ENCODE measurements at places on chromosomes 16 and 17.

- peak overlapping the region; percentile 55 for H3K27ac ChIP-seq
- peak overlapping the region; percentile 68 for H3K4me3 ChIP-seq
- H3K27me3 ChIP-seq = no peaks in the 10 kb centered on the region
- peak; percentile 93 for DNase-seq
- H3K36me3 ChIP-seq = no peaks in the 10 kb centered on the region
These were observed 570 bp upstream of the CFDP1 start for GRCh38 chr16:75433732-75434413.

GRCh38 chr17:77782201-77782600 lies 176.3 kb upstream of the TNRC6C start:
- no peaks in the 10 kb centered on the region for H3K36me3 ChIP-seq
- H3K4me1 ChIP-seq = no peaks in the 10 kb centered on the region
- H3K4me3 ChIP-seq = no peak overlapping the region
- H3K27me3 ChIP-seq = peaks cover 16% of the 10 kb centered on the region
- no peak for DNase-seq

- H3K36me3 ChIP-seq = peaks cover 25% of the 10 kb centered on the region
- peaks cover 12% of the 10 kb centered on the region for H3K4me1 ChIP-seq
- DNase-seq = no peak
- H3K4me3 ChIP-seq = no peak overlapping the region
- no peak overlapping the region for H3K27ac ChIP-seq
These were observed 26.9 kb upstream of the SPATA32 start for GRCh38 chr17:45288825-45289224.

DNA sequence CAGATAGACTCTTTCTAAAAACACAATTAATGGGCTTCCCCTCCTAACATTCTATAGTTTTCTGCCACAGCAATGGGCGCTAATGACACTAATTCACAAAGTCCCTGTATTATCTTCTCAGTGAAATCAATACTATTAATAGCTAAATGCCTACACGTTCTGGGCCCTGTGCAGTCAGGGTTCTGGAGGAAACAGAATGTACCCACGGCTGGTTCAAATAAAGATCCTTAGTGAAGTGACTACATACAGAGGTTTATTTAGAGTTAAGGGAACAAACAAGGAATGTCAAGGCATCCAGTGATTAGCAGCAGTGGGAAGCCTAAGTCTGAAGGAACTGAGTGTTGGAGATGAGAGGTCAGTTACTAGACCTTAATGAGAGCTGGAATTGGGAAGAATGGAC lies 43.5 kb upstream of the MTMR4 start:
- no peaks in the 10 kb centered on the region for H3K4me1 ChIP-seq
- H3K27me3 ChIP-seq = no peaks in the 10 kb centered on the region
- H3K27ac ChIP-seq = no peak overlapping the region
- no peak for DNase-seq
- no peak overlapping the region for H3K4me3 ChIP-seq

DNA sequence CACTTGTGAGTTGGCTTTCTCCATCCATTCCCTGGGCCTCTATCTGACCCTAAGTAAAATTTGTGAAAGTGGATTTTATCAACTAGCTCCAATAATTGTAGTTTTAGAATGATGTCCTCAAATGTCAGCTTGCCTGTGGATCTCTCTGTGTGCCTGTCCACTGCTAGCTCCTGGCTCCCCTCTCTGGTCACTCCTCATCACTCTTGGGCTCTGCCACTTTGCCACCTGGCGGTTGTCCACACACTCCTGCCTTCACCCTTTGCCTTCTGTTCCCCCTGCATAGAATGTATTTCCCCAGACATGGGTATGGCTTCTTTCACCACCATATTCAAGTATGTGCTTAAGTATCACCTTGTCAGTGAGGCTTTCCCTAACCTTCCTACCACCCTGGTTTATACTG lies 19.8 kb downstream of the ANKFN1 start:
- no peak overlapping the region for H3K27ac ChIP-seq
- DNase-seq = no peak
- peaks cover 31% of the 10 kb centered on the region for H3K4me1 ChIP-seq
- no peaks in the 10 kb centered on the region for H3K27me3 ChIP-seq
- no peaks in the 10 kb centered on the region for H3K36me3 ChIP-seq

GRCh38 chr16:53290520-53290919 lies 143.8 kb upstream of the RBL2 start:
- no peaks in the 10 kb centered on the region for H3K4me1 ChIP-seq
- H3K27me3 ChIP-seq = no peaks in the 10 kb centered on the region
- no peak overlapping the region for H3K27ac ChIP-seq
- H3K4me3 ChIP-seq = no peak overlapping the region

- no peak overlapping the region for H3K27ac ChIP-seq
- H3K4me1 ChIP-seq = peaks cover 4% of the 10 kb centered on the region
- H3K36me3 ChIP-seq = peaks cover 6% of the 10 kb centered on the region
These were observed 17.7 kb downstream of the CCL17 start for GRCh38 chr16:57422026-57422944.

DNA sequence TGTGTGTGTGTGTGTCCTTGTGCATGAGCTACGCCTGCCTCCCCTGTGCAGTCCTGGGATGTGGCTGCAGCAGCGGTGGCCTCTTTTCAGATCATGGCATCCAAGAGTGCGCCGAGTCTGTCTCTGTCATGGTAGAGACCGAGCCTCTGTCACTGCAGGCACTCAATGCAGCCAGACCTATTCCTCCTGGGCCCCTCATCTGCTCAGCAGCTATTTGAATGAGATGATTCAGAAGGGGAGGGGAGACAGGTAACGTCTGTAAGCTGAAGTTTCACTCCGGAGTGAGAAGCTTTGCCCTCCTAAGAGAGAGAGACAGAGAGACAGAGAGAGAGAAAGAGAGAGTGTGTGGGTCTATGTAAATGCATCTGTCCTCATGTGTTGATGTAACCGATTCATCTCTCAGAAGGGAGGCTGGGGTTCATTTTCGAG lies 22.5 kb downstream of the STAT5A start:
- no peak overlapping the region for H3K4me3 ChIP-seq
- peaks cover 7% of the 10 kb centered on the region for H3K36me3 ChIP-seq
- H3K27me3 ChIP-seq = no peaks in the 10 kb centered on the region
- H3K4me1 ChIP-seq = peaks cover 11% of the 10 kb centered on the region
- no peak overlapping the region for H3K27ac ChIP-seq
- DNase-seq = no peak

- H3K27ac ChIP-seq = no peak overlapping the region
- DNase-seq = no peak
- no peak overlapping the region for H3K4me3 ChIP-seq
These were observed 167.7 kb upstream of the WSCD1 start for GRCh38 chr17:5902181-5903140.

DNA sequence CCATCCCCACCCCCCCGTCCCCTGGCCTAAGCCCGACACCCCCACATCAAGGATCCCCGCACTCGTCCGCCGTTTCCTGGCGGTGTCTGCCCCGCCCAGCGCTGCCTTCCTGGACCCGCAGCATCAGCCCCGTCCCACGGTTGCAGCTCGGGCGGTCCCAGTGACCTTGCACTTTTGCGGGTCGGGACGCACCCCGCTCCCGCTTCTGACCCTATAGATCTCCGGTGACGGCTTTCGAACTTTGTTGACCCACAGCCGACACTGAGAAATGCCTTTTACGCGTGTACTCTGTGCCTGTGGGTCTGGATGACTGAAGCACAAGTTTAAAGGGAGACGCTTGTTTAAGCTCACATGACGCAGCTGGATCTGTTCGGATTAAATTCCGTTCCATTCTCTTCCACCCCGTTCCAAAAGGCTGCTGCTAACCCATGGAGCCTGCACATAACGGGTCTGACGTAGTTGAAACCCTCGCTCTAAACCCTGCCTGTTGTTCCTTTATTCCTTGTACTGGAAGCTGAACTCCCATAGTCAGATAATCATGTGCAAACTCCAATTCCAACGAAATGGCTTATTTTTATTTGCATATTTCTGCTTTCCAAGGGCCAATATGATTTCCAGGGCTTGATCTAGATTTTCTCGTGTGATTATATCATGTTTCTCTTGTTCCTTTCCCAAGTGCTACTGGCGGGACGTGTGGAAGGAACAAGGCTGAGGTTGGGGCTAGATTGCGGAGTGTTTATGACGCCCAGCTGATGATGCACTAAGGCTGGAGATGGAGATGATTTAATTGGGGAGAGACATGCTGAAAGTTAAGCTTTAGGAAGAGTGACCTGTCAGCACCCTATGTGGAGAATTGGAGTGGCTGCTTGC lies 834 bp downstream of the FLYWCH1 start:
- H3K36me3 ChIP-seq = peaks cover 4% of the 10 kb centered on the region
- H3K27me3 ChIP-seq = peaks cover 5% of the 10 kb centered on the region
- DNase-seq = peak; percentile 15
- H3K27ac ChIP-seq = no peak overlapping the region
- H3K4me3 ChIP-seq = peak overlapping the region; percentile 84

- H3K4me1 ChIP-seq = peaks cover 8% of the 10 kb centered on the region
- H3K27ac ChIP-seq = no peak overlapping the region
- no peak for DNase-seq
- no peak overlapping the region for H3K4me3 ChIP-seq
- H3K36me3 ChIP-seq = no peaks in the 10 kb centered on the region
- H3K27me3 ChIP-seq = no peaks in the 10 kb centered on the region
These were observed 15.3 kb downstream of the FOXN1 start for GRCh38 chr17:28521311-28522085.

- H3K27me3 ChIP-seq = no peaks in the 10 kb centered on the region
- H3K36me3 ChIP-seq = no peaks in the 10 kb centered on the region
- peaks cover 2% of the 10 kb centered on the region for H3K4me1 ChIP-seq
- H3K4me3 ChIP-seq = no peak overlapping the region
These were observed 23.6 kb downstream of the CNTROB start for GRCh38 chr17:7955414-7956227.

DNA sequence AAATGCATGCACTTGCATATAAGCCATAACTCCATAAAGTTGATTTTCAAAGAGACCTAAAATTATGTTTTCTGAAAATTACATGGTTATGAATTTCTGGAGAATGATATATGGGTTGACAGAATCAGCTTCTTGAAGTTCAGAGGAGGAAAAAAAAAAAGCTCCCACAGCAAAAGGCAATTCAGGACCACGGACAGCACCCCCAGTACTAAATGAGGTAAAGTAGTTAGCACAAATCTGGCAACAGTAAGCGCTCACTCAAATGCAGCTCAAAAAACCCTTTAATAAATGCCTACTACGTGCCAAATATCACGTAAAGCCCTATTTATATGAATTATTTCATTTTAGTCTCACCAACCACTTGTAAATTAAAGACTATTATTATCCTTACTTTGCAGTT lies 135.2 kb downstream of the SHISA9 start:
- H3K27ac ChIP-seq = no peak overlapping the region
- H3K27me3 ChIP-seq = no peaks in the 10 kb centered on the region
- DNase-seq = peak; percentile 20
- H3K36me3 ChIP-seq = no peaks in the 10 kb centered on the region
- no peaks in the 10 kb centered on the region for H3K4me1 ChIP-seq
- no peak overlapping the region for H3K4me3 ChIP-seq

DNA sequence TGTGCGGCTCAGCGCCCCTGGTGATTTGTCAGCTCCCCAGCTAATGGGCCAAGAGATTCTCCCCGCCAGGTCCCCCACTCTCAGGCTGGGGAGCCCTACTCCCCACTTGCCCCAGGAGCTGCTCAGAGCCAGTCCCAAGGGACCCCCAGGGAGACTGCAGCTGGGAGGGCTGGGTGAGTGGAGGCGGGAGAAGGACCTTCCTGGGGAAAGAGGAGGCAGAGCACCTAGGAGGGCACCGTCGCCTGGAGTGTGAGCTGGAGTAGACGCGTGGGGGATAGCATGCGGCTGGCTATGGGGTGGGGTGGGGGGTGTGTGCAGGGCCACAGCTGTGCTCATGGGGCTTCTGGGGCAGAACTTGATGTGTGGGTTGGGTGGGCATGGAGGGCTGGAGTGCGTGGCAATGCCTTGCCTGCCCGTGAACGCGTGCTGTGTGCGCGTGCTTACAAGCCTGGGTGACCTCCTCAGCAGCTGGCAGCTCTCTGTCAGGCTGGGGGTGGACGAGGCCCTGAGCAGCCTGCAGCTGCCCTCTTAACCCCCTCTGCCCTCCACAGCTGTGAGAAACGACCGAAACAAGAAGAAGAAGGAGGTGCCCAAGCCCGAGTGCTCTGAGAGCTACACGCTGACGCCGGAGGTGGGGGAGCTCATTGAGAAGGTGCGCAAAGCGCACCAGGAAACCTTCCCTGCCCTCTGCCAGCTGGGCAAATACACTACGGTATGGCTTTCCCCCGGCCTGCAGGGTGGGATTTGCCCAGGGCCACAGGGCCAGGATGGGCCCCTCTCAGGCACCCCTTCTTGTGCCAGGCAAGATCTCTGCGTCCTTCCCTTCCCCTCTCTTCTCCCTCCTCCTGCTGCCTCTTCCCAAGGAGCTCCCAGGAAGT lies 12.9 kb downstream of the GJD3 start:
- H3K4me1 ChIP-seq = peaks cover 21% of the 10 kb centered on the region
- no peak for DNase-seq
- peaks cover 57% of the 10 kb centered on the region for H3K36me3 ChIP-seq
- H3K4me3 ChIP-seq = no peak overlapping the region
- no peaks in the 10 kb centered on the region for H3K27me3 ChIP-seq

- H3K27ac ChIP-seq = no peak overlapping the region
- H3K4me3 ChIP-seq = no peak overlapping the region
- H3K27me3 ChIP-seq = no peaks in the 10 kb centered on the region
- H3K36me3 ChIP-seq = no peaks in the 10 kb centered on the region
These were observed 336.1 kb upstream of the TBX2 start for GRCh38 chr17:61063528-61063927.

DNA sequence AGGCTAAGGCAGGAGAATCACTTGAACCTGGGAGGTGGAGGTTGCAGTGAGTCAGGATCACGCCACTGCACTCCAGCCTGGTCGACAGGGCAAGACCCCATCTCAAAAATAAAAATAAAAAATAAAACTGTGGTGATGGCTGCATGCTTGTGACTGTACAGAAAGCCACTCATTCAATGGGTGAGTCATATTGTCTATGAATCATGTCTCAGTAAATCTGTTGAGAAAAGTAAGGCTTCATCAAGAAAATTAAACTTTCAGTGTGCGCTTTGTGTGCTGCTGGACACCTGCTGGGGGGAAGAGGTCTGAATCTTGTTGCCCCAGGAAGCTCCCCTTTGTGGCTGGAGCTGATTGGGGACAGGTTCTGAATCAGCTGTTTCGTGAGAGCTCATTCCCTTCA lies 11.3 kb downstream of the NUBP1 start:
- peak; percentile 27 for DNase-seq
- H3K4me1 ChIP-seq = no peaks in the 10 kb centered on the region
- H3K4me3 ChIP-seq = no peak overlapping the region
- H3K27me3 ChIP-seq = no peaks in the 10 kb centered on the region

DNA sequence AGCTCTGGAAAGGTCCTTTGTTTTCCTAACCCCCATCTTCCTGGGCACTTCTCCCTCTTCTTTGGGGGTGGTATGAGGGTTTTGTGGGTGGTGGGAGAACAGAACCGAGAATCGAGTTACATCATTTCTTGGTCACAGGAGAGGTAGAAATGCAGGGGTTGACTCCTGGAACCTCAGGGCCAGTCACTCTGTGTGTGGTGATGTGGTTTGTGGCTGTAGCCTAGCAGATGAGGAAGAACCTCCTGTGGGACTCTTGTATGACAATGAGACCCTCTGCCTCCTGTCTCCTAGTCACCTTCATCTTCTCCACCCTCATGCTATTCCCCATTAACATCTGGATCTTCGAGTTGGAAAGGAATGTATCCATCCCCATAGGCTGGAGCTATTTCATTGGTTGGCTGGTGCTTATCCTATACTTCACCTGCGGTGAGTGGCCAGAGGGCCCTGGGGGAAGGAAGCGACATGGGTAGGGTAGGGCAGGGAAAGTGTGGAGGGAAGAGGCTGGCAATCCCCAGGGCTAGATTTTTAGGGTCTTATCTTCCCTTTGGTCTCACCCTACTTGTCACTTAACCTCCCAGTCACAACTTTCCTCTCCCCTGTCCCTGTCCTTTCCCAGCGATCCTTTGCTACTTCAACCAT lies 5.5 kb downstream of the ODF4 start:
- peaks cover 3% of the 10 kb centered on the region for H3K4me1 ChIP-seq
- no peak for DNase-seq
- H3K27me3 ChIP-seq = no peaks in the 10 kb centered on the region
- no peaks in the 10 kb centered on the region for H3K36me3 ChIP-seq
- H3K27ac ChIP-seq = no peak overlapping the region
- no peak overlapping the region for H3K4me3 ChIP-seq

All from trophoblast cell (in vitro differentiated cells and primary cell).